A549 treated with CORT108297 at 1 μM for 4 hours (cell line): ENCODE measurements at places on chromosomes 3 and 15. TPM values are rescaled to one million over a fixed set of nuclear protein-coding genes. Genes with fewer than 3 reads are reported as not detected.

Gene EPHA6
- 0.06 to 0.10 TPM (median 0.08 TPM) in 3 of 5 replicates, not detected in the others for total RNA-seq

Gene RTP3
- total RNA-seq = not detected in 5 replicates

Gene ZNF80
- total RNA-seq = not detected in 5 replicates

Gene LRRC31
- total RNA-seq = 0.02 TPM in 1 of 5 replicates, not detected in the others

Gene TEX9
- total RNA-seq = 3.8 to 5.0 TPM (median 4.6 TPM) in 5 replicates
